Caki2 (cell line): ENCODE measurements at places on chromosomes 4 and X.
A peak's percentile ranks its signal among the peaks of the same experiment; 100 is the strongest.

GRCh38 chrX:150897421-150898320 lies 797 bp downstream of the CD99L2 start:
- peak; percentile 2 for DNase-seq

DNA sequence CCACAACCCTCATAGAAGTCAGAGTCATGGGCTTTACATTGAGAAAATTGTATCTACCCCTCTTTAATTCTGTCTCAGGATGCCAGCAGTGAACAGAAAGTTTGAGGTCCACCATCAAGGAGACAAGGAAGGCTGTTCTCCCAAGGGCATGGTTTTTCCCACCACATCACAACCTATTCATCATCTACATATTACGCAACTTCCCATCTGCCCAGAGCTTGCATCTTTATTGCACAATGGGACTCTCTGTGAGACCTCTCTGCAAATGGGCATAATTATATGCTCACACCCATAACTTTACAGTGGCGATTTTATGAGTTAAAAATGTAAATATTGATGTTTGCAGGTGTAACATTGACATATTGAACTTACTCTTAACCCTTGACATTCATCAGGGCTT lies 38.9 kb downstream of the PAGE2 start:
- no peak for DNase-seq

DNA sequence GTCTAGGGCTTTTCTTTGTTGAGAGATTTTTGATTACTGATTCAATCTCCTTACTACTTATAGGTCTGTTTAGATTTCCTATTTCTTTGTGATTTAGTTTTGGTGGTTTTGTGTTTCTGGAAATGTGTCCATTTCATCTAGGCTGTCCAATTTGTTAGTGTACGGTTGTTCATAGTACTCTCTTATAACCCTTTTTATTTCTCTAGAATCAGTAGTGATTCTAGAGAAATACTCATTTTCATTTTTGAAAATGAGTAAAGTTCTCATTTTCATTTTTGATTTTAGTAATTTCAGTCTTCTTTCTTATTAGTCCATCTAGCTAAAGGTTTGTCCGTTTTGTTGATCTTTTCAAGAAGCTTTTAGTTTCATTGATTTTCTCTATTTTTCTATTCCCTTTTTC lies 7.5 kb downstream of the IL13RA1 start:
- no peak for DNase-seq

DNA sequence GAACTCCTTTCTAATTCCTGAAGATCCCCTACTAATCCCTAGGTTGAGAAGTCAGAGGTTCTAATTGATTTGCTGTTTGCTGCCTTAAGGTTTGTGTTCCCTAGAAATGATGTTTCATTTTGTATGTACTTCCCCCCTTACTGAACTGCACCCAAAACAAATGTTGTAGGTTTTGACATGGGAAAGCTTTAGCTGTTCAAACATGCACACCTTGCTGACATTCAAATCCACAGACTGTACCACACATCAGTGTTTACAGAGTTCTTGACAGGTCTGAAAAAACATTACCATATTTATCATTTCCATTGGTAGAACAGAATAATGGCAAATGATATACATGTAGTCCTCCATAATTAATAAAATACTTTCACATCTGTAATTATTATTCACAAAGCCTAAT lies 18.2 kb downstream of the EGF start:
- DNase-seq = no peak

DNA sequence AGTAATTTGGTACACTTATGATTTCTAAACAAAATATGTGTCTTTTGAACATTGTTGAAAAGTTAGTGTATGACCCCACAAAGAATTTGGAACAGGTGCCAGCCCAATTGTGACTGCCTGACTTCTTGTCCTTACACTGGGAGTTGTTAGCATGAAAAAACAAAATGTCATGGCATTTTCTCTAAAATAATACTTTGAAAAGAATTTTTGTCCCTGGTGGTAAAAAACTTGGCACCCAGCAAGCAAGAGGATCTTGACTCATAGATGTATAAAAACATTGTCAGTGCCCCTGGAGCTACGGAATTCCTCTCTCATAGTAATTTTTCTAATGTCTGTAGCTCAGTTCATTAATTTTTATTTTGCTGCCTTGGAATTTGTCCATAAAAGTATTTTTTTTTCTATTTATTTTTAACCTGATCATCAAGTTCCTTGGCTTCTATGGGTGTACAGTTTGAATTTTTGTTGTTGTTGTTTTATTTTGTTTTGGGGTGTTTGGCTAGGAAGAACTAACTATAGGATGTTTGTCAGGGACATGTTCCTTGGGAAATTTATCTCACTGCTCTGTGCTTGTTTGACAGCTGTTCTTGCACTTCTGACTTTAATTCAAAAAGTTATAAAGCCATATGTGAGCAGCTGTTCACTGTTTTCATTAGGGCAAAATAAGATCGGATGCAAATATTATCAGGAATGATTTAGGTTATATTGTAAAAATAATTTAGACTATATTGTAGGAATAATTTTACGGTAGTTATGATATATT lies 95.4 kb upstream of the NUDT6 start:
- DNase-seq = peak; percentile 54

GRCh38 chrX:47633689-47634590 lies 4.2 kb upstream of the CFP start:
- no peak for DNase-seq

DNA sequence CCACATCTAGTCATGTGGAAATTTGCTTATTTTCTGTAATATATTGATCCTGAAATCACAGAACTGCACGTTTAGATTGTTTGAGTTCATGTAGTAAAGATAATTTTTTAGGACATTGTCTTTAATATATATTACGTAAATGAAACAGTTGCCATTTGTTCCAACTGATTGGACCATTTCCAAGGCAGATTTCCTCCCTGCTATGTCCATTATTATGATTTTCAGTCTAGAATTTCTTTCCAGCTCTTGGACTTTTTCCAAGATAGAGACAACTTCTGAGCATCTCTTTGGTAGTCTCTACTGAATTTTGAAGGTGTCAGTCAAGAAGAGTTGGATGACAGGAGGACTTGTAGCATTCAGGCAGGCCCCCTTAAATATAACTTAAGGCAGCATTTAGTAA lies 94.6 kb downstream of the STIM2 start:
- no peak for DNase-seq
